AG08395 (cell line): ENCODE measurements at places on chromosomes 5 and 9.
A peak's percentile ranks its signal among the peaks of the same experiment; 100 is the strongest.

GRCh38 chr9:131442351-131442750 lies 48.5 kb downstream of the PRRC2B start:
- DNase-seq: no peak

GRCh38 chr9:100108559-100108958 lies 9.5 kb downstream of the INVS start:
- no peak for DNase-seq

DNA sequence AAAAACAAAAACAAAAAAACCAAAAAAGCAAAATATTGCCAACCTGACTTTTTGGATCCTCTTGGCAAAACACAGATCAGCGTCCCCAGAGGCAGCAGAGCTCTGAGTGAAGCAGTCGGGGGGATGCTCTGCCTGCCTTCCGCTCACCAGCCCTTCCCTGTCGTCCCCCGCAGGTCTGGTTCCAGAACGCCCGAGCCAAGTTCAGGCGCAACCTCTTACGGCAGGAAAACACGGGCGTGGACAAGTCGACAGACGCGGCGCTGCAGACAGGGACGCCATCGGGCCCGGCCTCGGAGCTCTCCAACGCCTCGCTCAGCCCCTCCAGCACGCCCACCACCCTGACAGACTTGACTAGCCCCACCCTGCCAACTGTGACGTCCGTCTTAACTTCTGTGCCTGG lies 20.7 kb downstream of the LHX2 start:
- DNase-seq: no peak

- no peak for DNase-seq
Observed at GRCh38 chr5:135130261-135131215, 96.5 kb upstream of the PITX1 start.

DNA sequence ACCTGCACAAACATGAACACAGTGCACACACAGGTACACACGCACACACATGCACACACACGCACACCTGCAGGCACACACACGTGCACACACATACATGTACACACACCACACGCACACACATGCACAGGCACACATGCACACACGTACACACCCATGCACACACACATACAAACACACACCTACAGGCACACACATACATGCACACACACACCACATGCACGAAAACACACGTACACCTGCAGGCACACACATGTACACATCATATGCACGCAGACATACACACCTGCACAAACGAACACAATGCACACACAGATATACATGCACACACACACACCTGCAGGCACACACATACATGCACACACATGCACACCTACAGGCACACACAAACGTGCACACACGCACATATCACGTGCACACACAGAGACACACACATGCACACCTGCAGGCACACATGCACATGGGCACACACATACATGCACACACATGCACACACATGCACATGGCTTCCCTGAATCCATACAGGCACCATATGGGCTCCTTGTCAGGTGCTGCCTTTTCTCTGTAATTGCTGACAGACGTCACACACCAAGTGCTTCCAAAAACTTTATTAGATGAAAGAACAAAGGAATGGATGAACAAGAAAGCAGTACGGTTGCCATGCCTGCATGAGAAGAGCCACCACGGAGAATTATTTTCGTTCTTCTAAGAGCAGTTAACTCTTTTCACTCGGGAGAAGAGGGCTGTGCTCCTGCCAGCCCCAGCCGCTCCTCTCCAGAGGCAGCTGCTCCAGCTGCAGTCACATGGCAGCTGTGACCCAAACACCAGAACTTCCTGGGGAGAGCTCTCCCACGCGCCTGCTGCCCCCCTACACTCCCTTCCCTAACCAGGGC lies 57.2 kb downstream of the EXD3 start:
- DNase-seq: no peak

DNA sequence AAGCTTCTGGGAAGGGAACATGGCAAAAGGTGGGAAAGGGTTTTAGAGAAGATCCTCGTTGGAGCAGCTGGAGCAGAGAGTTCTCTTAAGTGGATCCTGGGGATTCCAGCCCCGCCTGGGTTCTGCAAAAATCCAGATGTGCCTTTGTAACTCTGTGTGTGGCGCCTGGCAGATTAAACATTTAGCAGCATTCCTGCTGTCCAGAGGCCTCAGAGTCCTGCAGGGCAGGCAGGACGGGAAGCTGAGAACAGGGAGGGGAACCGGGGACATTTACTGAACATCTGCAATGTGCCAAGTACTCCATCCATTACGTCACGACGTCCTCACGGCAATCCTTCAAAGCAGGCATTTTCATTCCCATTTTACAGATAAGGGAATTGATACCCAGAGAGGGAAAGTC lies 6.0 kb downstream of the EIF4E1B start:
- DNase-seq: peak; percentile 20

DNA sequence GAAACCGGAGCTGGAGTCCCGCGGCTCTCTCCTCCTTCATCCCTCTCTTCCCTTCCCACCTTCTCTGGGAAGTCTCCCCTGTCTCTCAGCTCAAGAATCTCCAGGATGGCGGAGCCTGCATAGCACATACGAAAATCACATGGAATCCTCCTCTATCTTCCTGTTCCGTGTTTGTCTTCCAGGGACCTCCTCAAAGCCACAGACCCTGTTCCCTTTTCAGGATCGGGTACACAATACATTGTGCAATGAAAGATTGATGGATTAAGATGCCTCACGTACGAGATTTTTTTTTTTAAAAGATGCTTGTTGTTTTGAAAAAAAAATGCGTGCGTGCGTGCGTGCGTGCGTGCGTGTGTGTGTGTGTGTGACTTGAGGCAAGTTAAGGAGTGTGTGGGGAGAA lies 46.6 kb upstream of the OLFM1 start:
- no peak for DNase-seq
